Activated CD8-positive, alpha-beta memory T cell treated with anti-CD3 and anti-CD28 coated beads for 1 hour (primary cell): ENCODE measurements at places on chromosomes 2 and 18.

GRCh38 chr2:196213252-196213980 lies 42.0 kb upstream of the STK17B start:
- no peak for DNase-seq

- DNase-seq = no peak
These were observed 6.3 kb downstream of the CTAGE1 start for GRCh38 chr18:22411446-22411845.

GRCh38 chr18:906416-907114 lies 1.9 kb downstream of the ADCYAP1 start:
- DNase-seq = no peak

DNA sequence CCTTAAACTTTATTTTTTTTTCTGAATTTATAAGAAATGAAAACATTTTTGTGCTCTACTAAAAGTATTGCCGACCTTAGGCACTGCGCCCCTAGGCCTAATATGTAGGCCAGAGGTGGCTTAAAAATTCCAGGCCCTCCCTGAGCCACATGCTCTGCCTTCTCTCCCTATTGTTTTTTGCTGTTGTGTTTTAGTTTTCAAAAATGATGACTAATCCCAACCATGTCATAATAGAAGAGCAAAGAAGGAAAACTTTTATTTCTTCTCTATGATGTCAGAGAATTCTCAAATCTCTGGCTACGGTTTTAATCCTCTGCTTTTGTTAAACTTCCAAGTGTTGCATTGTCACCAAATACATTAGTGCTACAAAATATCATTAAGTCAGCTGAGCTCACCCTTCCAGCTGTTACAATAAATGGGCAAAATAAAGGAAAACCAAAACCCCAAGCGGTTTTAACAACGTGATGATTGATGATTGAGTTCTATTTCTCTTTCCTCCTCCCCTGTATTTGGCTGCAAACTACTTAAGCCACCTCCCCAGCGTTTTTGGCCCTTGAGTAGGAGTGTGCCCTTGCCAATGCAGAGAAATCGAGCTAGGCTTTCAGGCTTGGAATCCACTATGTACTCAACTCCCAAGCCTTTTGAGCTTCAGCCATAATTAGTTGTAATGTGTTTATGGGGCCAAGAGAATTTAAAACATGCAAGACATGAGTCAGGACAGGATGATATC lies 163.5 kb upstream of the POU3F3 start:
- DNase-seq = no peak

DNA sequence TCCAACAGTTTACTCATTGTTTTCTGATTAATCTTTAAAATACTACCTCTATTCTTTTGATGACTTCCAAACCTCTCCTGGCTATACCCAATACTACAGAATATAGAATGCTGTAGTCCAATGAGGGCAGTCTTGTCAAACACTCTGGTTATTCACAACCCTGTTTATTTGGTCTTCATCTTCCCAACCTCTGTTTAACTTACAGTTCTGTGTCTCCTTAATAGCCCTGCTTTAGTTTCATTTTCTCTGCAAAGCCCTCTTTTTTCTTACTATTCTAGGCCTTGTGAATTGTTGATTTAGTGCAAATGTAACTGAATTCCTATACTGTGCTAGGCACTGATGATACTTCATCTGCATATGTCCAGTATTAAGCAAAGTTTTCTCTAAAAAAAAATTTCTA lies 40.0 kb downstream of the ACVR2A start:
- no peak for DNase-seq

DNA sequence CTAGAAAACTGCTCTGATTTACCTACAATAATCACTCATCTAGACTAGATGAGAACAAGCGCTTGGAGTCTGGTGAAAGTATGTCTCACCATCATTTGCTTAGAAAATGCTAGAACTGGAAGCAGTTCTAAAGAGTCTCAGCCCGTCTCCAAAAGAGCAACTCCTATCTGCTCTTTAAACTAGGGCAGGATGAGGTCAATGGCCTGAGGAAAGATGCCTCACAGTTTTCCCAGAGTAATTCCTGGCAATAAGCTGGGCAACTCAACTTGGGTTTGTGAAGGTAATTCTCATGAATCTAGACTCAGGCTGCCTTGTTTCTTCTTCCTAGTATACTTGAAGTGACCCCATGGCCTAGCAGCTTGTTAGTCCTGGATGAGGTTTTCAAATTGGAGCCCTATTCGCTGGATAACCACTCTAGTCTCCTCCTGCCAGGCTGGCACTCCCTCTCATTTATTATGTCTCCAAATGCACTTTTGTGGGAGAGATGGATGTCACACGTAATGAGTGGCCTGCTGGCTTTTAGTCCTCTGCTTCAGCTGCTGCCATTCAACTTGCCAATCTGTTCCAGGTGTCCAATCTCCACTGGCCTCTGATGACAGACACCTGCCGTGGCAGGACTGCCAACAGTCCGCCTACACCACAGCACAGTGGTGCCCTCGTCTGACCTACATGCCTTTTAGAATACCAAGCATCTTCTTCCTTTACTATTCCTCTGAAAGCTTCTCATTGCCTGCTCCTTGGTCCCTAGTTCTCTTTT lies 80.9 kb downstream of the CABYR start:
- no peak for DNase-seq

- DNase-seq = no peak
These were observed 147.7 kb upstream of the SPATS2L start for GRCh38 chr2:200158647-200159356.

- no peak for DNase-seq
These were observed 1162.6 kb upstream of the SLC39A10 start for GRCh38 chr2:194494401-194494800.

- DNase-seq = no peak
These were observed 650.6 kb downstream of the SATB2 start for GRCh38 chr2:198807131-198807530.

DNA sequence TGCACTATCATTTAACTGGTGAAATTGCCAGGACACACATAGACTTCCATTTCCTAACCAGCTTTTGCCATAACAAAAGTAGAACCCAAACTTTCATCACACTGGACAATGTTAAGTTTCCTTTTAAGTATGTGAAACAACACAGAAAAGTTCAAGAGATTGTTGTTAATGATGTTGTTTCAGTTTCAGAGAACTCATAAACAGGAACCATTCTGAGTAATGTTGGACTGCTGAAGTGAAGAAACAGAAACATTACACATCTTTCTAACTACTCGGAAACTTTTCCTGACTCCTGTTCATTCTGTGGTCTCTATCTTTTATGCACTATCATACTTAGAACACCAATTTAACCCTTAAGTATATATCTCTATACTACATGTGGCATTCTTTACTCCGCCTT lies 179.2 kb downstream of the RIT2 start:
- DNase-seq = no peak

DNA sequence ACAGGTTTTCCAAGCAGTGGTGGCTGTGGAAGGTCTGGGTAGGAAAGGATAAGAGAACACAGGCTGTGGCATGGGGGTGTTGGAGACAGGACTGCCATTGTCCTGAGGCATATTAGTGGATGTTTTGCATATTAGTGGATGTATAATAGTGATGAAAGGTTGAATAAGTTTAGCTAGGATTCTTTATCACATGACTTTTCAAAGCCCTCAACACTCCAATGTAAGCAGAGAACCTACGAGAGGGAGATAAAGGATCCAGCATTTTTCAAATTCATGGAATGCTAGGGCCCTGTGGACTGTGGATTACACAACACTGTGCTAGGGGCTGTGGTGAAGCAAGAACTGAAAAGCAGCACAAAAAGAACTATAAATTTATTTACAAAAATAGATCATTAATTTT lies 63.2 kb downstream of the POLE4 start:
- DNase-seq = no peak

DNA sequence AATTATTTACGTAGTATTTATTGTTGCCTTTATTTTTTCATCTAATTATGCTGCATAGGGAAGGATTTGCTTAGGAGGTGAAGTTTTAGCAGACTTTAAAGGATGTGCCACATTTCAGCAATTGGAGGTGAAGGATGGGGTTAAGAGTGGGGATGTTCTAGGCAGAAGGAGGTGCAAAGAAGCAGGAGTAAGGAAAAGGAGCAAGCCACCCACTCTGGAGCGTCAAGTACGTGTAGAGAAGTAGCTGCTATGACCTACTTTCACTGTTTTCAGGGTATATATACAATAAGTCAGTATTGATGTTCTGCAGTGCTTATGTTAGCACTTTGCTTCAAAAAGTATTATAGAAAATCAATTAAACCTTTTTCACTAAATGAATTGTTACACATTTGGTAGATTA lies 34.4 kb downstream of the ITGAV start:
- DNase-seq = no peak

DNA sequence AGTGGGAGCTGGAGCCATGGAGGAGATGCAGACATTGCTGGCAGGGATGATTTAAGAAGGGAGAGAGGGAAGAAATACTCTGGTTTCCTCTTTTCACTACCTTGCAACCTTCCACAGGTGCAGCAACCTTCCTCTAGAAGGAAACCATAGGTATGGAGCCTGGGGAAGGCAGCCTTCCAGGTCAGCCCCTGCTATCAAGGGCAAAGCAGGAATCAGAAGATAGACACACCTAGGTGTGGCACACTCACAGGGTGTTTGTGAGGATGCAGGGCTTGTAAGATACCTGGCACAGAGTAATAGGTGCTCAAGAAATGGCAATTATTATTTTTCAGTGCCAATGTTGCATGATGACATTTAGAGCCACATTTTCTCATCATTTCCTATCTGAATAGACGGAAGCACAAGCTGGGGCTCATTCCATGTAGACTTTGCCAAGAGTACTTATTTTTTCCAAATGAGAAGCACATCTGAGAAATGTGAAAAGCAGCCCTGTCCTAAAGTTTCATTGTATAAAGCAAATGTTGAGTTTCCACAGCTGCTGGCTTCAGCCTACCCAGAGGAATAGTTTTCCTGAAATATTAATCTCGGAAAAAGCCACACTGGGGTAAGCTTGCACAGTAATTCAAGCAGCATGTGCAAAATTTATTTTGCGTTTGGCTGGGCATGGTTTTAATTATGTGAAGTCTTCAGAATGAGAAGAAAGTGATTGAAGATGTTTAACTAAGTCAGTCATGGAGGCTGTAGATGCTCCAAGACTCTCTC lies 20.6 kb downstream of the EVA1A start:
- no peak for DNase-seq

- DNase-seq = no peak
These were observed 1190.2 kb upstream of the NRXN1 start for GRCh38 chr2:52222128-52222527.

DNA sequence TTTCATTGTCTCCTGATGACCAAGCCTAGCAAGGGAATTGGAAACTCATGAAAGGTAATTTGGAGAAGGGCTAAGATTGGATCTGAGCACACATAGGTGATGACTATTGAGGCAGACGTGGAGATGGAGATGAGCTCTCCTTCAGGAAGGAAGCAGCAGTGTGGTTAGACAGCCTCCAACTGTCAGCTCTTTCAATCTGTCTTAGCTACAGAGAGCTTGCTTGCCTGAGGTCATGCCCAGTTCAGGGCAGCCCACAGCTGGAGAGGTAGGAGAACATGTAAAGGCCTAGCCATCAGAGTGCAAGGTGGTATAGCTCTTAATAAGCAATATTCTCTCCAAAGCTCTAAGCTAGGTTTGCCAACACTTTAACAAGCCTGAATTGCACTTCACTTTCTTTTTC lies 79.2 kb downstream of the THSD7B start:
- DNase-seq = no peak

- DNase-seq = no peak
These were observed 14.1 kb upstream of the ACKR3 start for GRCh38 chr2:236555481-236555880.

DNA sequence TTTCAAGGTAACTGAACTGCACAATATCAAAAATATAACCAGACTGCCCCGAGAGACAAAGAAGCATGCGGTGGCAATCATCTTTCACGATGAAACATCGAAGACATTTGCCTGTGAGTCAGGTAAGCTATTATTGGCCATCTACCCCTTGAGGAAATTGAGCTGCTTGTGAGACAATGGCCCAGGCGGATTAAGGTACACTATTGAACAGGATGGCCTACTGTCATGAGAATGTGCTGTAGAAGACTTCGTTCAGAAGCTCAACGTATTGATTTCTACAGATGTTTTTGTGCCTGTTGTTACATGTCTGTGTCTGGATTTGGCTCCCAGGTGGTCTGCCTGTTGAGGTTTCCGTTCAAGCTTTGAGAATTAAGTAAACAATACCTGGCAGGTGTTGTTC lies 198.7 kb downstream of the DOK6 start:
- DNase-seq = no peak

DNA sequence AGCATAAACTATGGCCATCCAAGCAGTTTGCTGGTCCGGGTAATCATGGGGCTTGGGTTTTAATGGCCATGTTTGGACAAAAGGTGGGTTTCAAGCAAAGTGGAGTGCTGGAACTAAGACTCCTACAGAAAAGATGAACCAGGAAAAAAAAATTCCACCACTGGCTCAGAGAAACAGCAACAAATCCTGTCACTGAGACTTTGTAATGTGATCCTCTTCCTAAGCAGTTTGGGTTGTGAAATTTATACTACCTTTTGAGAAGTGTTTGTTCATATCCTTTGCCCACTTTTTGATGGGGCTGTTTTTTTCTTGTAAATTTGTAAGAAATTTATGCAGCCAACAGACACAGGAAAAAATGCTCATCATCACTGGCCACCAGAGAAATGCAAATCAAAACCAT lies 40.2 kb downstream of the MRPL33 start:
- DNase-seq = no peak

GRCh38 chr2:51812138-51812866 lies 780.4 kb upstream of the NRXN1 start:
- DNase-seq = no peak

- no peak for DNase-seq
These were observed 41.3 kb downstream of the VPS54 start for GRCh38 chr2:63977904-63978303.

GRCh38 chr2:52036024-52036423 lies 1004.1 kb upstream of the NRXN1 start:
- no peak for DNase-seq

DNA sequence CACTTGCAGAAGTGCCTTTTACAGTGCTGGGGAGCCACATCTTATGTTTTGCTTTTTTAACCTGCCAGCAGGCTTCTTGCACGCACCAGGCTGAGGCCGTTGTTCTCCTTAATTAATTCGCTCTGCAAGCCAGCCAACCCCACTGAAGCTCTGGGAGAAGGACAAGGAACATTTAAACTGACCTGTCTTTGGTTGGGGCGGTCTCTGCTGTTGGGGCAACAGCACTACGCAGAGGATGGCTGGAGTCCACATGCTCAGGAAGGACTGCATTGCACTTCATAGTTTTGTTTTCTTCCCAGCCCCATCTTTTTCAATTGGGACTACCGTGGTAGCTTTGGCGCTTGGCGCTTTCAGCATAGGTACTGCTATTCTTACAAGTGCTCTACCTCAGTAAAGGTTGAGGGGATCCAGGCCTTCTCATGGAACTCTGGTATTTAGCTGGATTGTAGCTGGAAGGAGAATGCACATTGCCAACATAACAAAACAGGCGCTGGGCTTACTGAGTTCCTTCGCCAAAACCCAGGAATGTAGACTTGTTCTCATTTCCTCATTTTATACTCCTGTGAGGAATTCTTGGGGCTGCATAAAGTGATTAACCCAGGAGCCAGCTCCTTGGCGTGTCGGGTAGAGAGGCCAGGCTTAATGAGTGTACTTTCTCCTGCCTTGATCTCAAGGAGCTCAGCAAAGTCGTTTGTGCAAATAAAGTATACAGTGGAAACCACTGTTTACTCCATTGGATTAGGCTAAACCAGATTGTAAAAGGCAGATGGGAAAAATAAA lies 146.2 kb downstream of the PRKCE start:
- DNase-seq = no peak
